Esophagus squamous epithelium (tissue), 5 donors: ENCODE measurements at places on chromosomes 7 and 10. TPM values are rescaled to one million over a fixed set of nuclear protein-coding genes. Genes with fewer than 3 reads are reported as not detected.

- no peak overlapping the region for H3K27ac ChIP-seq
- no peaks in the 10 kb centered on the region for H3K27me3 ChIP-seq
Observed at GRCh38 chr7:130823060-130823459, 89.1 kb upstream of the KLF14 start.

DNA sequence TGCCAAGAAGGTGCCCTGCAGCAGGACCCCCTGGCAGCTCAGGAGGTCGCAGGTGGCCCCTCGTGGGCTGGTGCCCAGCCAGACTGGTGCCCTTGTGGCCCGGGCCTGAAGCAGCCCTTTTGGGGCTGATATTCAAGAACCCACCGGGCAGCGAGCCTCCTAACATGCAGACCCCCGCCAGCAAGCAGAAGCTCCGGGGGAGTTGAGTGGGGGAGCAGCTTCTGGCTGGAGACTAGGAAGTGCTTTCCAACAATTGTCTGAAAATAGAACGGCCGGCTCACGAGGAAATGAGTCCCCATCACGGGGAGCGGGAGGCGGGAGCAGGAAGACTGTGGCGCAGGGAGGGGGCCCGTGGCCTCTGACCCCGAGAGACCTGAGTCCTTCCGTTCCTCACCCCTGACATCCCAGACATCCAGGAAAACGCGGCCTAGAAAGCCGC, 9.5 kb upstream of the INTS1 start:
- no peaks in the 10 kb centered on the region for H3K36me3 ChIP-seq
- peaks cover 27% of the 10 kb centered on the region for H3K4me1 ChIP-seq
- no peaks in the 10 kb centered on the region for H3K27me3 ChIP-seq
- H3K27ac ChIP-seq = peak overlapping the region; percentile 63
- no peak for DNase-seq

GRCh38 chr7:2019711-2020511, 212.8 kb downstream of the MAD1L1 start:
- no peaks in the 10 kb centered on the region for H3K27me3 ChIP-seq
- peak; percentile 17 for DNase-seq
- peak overlapping the region; percentile 68 for H3K27ac ChIP-seq
- H3K36me3 ChIP-seq = no peaks in the 10 kb centered on the region
- peak overlapping the region; percentile 11 for H3K4me3 ChIP-seq

DNA sequence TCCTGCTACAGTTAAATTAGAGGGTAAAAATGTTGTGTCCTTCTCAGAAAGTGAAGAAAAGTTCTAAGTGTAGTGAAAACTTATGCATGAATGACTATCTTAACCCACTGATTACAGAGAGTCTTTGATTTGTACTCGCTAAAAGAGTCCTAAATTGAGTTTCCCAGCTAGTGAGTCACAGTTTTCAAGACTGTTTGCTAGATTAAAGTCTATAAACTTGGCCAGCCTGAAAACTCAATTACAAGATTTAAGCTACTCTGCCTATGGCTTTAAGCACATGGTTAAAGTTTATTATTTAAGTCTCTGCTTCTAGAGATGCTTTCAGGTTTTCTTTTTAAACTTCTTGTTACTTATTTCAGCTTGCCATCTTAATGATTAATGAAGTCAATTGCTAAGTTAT, 44.4 kb downstream of the MRPS24 start:
- no peaks in the 10 kb centered on the region for H3K27me3 ChIP-seq
- no peak overlapping the region for H3K27ac ChIP-seq
- no peak overlapping the region for H3K4me3 ChIP-seq
- DNase-seq = no peak
- H3K4me1 ChIP-seq = no peaks in the 10 kb centered on the region
- no peaks in the 10 kb centered on the region for H3K36me3 ChIP-seq

- H3K27ac ChIP-seq = peak overlapping the region; percentile 25
- peaks cover 32% of the 10 kb centered on the region for H3K4me1 ChIP-seq
- no peak for DNase-seq
- H3K4me3 ChIP-seq = no peak overlapping the region
- H3K36me3 ChIP-seq = no peaks in the 10 kb centered on the region
Observed at GRCh38 chr10:89115876-89116627, 91.1 kb downstream of the CH25H start.

GRCh38 chr7:116726713-116727431, 54.9 kb downstream of the MET start:
- no peak overlapping the region for H3K4me3 ChIP-seq
- no peaks in the 10 kb centered on the region for H3K27me3 ChIP-seq
- no peaks in the 10 kb centered on the region for H3K36me3 ChIP-seq
- H3K4me1 ChIP-seq = peaks cover 5% of the 10 kb centered on the region
- DNase-seq = no peak
- no peak overlapping the region for H3K27ac ChIP-seq

DNA sequence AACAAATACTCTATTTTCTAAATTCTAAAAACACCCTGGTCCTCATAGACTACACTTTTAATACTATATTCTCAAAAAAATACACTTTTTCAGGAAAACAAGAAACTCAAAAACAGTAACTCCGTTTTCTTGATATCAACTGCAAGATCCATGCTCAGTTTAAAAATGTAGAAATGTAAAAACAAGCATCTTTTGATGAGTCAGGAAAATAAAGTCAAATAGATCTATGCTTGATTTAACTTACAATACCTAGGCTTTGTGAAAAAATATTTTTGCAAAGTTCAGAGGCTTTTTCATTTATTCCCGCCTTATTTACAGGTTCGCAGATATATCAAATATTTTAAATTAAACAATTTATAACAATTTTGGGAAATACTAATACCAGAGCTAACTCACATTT, 33.6 kb downstream of the POT1 start:
- no peaks in the 10 kb centered on the region for H3K36me3 ChIP-seq
- DNase-seq = no peak
- no peak overlapping the region for H3K4me3 ChIP-seq
- H3K27me3 ChIP-seq = no peaks in the 10 kb centered on the region
- no peak overlapping the region for H3K27ac ChIP-seq

GRCh38 chr10:60732198-60732806, 46.0 kb upstream of the CDK1 start:
- H3K4me3 ChIP-seq = peak overlapping the region; percentile 76
- peak overlapping the region; percentile 96 for H3K27ac ChIP-seq
- peaks cover 4% of the 10 kb centered on the region for H3K4me1 ChIP-seq
- H3K36me3 ChIP-seq = no peaks in the 10 kb centered on the region

- H3K27me3 ChIP-seq = no peaks in the 10 kb centered on the region
- no peak for DNase-seq
- H3K4me1 ChIP-seq = no peaks in the 10 kb centered on the region
- H3K4me3 ChIP-seq = no peak overlapping the region
- no peaks in the 10 kb centered on the region for H3K36me3 ChIP-seq
Observed at GRCh38 chr10:11081408-11081807, 63.7 kb downstream of the CELF2 start.

GRCh38 chr7:156635529-156636385, 4.8 kb upstream of the RNF32 start:
- H3K4me3 ChIP-seq = no peak overlapping the region
- no peaks in the 10 kb centered on the region for H3K4me1 ChIP-seq
- no peaks in the 10 kb centered on the region for H3K36me3 ChIP-seq
- no peak for DNase-seq

DNA sequence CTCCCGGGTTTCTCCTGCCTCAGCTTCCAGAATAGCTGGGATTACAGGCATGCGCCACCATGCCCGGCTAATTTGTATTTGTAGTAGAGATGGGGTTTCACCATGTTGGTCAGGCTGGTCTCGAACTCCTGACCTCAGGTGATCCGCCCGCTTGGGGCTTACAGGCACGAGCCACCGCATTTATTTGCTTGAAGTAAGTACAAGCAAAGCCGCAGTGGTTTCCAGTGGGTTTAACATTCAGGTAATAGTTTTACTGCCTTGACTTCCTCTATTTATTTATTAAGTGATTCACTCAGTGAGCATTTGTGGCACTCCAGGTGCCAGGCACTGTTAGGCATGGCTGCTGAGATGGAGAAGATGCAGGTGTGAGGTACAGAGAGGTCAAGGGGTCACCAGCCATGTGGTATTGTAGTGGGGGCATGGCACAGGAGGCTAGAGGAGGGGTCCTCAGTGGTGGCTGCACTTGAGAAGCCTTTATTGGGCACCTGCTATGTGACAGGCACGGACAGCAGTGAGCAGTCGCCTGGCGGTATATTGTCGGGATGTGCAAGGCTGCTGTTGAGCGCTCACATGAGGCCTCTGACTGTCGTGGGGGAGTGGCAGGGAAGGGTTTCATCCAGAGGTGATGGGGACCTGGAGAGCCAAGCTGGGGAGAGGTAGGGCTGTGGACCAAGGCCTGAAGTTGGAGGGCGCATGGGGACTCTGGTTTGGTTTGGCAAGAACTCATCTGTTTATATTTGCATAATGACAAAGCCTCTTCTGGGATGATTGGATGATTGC, 54.9 kb downstream of the DOCK1 start:
- H3K4me3 ChIP-seq = no peak overlapping the region
- no peak overlapping the region for H3K27ac ChIP-seq
- no peaks in the 10 kb centered on the region for H3K36me3 ChIP-seq
- no peaks in the 10 kb centered on the region for H3K4me1 ChIP-seq

DNA sequence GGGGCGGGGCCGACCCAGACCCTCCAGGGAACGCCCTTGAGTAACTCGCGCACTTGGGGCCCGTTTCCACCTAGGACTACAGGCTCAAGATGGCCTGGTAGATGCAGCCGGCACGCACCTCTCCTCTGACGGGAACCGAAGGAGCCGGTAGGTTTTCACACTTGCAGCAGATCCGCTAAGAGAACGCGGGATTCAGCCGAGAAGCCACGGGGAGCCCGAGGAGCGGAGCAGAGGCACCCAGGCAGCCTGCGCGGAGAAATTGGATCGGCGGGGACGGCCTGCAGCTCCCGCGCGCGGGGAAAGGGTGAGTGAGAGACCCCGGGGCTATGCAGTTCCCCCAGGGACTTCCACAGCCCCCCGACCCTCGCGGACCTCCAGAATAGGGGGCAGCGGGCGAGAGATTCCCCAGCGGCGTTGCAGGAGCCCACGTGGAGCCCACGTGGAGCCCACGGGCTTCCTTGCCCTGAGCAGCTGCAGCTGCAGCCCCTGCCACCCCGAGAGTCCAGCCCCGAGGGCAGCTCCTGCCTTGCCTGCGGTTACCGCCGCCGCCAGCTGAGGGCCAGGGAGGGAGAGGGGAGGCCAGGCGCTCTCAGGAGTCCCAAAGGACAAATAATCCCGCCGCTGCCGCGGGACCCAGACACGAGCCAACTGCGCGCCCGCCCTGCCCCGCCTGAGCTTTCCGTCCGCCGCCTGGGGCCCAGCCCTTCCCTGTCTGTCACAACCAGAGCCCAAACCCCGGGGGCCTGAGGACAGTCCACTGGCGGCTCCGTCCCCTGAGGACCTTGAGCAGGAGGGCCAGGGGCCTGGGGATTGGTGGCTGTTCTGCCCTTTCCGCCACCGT, 13.1 kb downstream of the IFT22 start:
- H3K36me3 ChIP-seq = no peaks in the 10 kb centered on the region
- H3K4me3 ChIP-seq = peak overlapping the region; percentile 56
- peaks cover 4% of the 10 kb centered on the region for H3K27me3 ChIP-seq
- peaks cover 8% of the 10 kb centered on the region for H3K4me1 ChIP-seq
- no peak for DNase-seq
- H3K27ac ChIP-seq = no peak overlapping the region

DNA sequence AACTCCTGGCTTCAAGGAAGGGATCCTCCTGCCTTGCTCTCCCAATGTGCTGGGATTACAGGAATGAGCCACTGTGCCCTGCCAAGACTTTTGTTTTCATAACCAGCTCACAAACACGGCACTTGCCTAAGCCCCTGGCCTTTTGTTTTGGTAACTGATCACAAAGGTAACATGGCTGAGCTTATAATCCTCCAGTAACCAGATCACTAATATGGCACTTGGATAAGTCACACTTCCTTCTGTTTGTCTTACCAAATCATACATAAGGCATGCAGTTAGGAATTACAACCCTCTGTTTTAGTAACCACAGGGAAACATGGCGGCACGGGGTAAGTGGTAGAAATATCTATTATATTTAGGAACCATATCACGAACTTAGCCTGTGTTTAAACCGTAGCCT, 577.1 kb downstream of the CALN1 start:
- no peaks in the 10 kb centered on the region for H3K4me1 ChIP-seq
- no peak overlapping the region for H3K4me3 ChIP-seq
- no peak overlapping the region for H3K27ac ChIP-seq
- H3K36me3 ChIP-seq = no peaks in the 10 kb centered on the region
- H3K27me3 ChIP-seq = no peaks in the 10 kb centered on the region

- no peaks in the 10 kb centered on the region for H3K36me3 ChIP-seq
- H3K27ac ChIP-seq = no peak overlapping the region
- no peaks in the 10 kb centered on the region for H3K4me1 ChIP-seq
- no peak overlapping the region for H3K4me3 ChIP-seq
- H3K27me3 ChIP-seq = no peaks in the 10 kb centered on the region
- no peak for DNase-seq
Observed at GRCh38 chr10:76297358-76297757, 865.9 kb downstream of the LRMDA start.

DNA sequence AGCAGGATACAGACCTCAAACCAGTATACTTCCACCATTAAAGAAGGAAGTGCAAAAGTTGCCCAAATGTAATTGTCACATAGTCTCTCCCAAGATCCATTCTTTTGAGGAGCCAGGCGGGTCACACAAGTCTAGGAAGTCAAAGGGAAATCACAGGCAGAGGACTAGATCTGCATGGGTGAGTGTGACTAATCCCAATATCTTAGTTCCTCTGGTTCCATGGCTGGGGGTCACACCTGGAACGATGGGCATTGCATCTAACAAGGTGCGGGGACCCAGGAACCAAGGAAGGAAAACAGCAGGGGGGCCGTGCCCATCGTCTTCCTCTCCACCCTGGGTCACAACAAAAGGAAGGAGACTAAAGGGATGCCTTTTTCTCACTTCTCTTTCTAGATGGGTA, 1138.8 kb downstream of the XPNPEP1 start:
- no peaks in the 10 kb centered on the region for H3K4me1 ChIP-seq
- no peak for DNase-seq
- H3K4me3 ChIP-seq = no peak overlapping the region
- H3K27me3 ChIP-seq = no peaks in the 10 kb centered on the region

DNA sequence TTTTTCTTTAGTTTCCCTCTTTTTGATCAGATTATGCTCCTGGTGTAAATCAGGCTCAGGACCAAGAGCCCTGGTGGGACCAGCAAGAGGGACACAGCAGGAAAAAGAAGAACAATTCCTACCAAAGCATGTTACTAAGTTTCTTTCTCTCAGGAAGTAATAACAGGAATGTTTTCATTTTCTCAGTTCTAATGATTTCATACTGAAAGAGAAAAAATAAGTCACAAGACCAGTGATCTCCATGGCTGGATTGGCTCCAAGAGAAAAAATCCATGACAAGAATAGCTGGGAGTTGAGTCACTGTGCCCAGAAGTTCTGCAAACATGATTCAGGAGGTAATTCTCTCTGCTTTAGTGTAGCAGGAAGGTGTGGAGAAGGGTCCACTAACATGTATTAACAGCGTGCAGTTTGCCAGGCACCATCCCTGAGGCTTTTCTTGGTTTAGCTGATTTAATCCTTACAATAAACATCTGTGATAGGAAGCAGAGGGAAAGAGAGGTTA, 23.8 kb upstream of the IFIT2 start:
- H3K36me3 ChIP-seq = no peaks in the 10 kb centered on the region
- H3K4me1 ChIP-seq = peaks cover 6% of the 10 kb centered on the region
- no peak for DNase-seq
- H3K27ac ChIP-seq = peak overlapping the region; percentile 70
- H3K27me3 ChIP-seq = no peaks in the 10 kb centered on the region

The PPP1R9A gene
- 0.22 TPM for total RNA-seq

The SMKR1 gene
- total RNA-seq = not detected

The DEPP1 gene
- 6.1 TPM for total RNA-seq

The CWF19L1 gene
- total RNA-seq = 18.7 TPM

The MUC12 gene
- not detected for total RNA-seq

The CPA5 gene
- not detected for total RNA-seq

The SPDYE2 gene
- not detected for total RNA-seq

The TAF6 gene
- total RNA-seq = 31.1 TPM

The LUC7L2 gene
- total RNA-seq = 29.4 TPM

The FEZF1 gene
- total RNA-seq = not detected

The ZNF804B gene
- not detected for total RNA-seq
